ENCODE measurements at places on chromosomes 12 and 14. TPM values are rescaled to one million over a fixed set of nuclear protein-coding genes. Genes with fewer than 3 reads are reported as not detected.

Gene ACVR1B
- 23.6 TPM for total RNA-seq

Gene SLC15A4
- total RNA-seq = 36.1 TPM

Gene ASCL1
- not detected for total RNA-seq

Gene POLE2
- 4.9 TPM for total RNA-seq

Gene GZMH
- total RNA-seq = not detected

Gene SCN8A
- total RNA-seq = 3.7 TPM

Gene RPL10L
- not detected for total RNA-seq

DNA sequence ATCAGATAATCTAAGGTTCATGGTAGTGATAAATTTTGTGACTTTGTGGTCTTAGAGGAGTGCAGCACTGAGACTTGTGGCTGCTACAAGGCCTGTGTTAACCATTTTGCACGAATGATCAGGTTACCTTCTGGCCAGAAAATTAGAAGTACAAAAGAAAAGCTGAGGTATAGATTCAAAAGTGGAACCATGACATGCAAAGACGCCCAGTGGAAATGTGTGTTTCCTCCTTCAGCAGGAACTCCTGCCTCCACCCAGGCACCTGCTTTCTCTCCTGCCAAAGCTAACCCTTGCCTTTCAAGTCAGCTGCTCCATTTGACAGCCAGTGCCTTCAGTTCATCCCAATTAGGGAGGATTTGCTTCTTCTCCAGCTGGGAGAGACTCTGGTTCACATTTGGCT, 10.1 kb downstream of the PDE6H start:
- H3K27ac ChIP-seq = no peak overlapping the region
- H3K27me3 ChIP-seq = no peaks in the 10 kb centered on the region
- no peak overlapping the region for H3K4me3 ChIP-seq
- no peaks in the 10 kb centered on the region for H3K36me3 ChIP-seq
- DNase-seq = no peak
- H3K4me1 ChIP-seq = no peaks in the 10 kb centered on the region

GRCh38 chr12:116718655-116719454, 19.0 kb downstream of the SPRING1 start:
- no peak overlapping the region for H3K4me3 ChIP-seq
- no peaks in the 10 kb centered on the region for H3K36me3 ChIP-seq
- DNase-seq = no peak
- H3K27ac ChIP-seq = no peak overlapping the region
- H3K4me1 ChIP-seq = peaks cover 7% of the 10 kb centered on the region
- no peaks in the 10 kb centered on the region for H3K27me3 ChIP-seq

DNA sequence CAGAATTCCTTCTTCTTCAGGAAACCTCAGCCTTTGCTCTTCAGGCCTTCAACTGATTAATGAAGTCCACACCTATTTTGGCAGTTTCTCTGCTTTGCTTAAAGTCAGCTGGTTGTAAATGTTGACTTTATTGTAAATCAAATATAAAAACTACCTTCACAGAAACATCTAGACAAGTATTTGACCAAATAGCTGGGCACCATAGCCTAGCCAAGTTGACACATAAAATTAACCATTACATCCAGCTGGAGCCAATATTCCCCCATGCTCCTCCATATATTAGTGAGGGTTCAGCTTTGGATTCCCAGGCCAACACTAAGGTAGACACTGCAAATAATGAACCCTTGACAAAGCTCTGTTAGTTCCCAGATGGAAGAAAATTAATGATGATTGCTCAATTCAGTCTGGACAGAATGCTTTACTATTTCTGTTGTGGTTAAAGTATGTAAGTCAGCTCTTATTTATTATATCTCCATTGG, 125.5 kb downstream of the ZFP36L1 start:
- no peaks in the 10 kb centered on the region for H3K36me3 ChIP-seq
- no peak for DNase-seq
- H3K27ac ChIP-seq = peak overlapping the region; percentile 87
- no peaks in the 10 kb centered on the region for H3K27me3 ChIP-seq

DNA sequence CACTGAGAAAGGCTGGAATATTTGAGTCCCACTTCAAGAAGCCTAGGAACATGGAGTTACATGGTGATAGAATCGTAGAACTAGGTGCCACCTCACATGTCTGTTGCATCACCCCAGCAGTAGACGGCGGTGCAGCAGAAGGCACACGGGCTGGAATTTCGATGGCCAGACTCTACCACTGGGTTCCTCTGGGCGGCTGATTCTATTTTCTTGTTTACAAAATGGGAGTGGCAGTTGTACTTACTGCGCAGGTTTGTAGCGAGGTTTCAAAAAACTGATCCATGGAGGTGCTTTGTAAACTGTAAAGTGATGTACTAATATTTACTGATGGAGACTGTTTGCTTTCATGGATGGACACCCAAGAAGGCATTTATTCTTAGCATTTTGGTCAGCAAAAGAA, 45.7 kb downstream of the WDR20 start:
- no peaks in the 10 kb centered on the region for H3K36me3 ChIP-seq
- H3K4me3 ChIP-seq = no peak overlapping the region
- H3K4me1 ChIP-seq = peaks cover 57% of the 10 kb centered on the region
- DNase-seq = no peak
- no peak overlapping the region for H3K27ac ChIP-seq

- H3K36me3 ChIP-seq = no peaks in the 10 kb centered on the region
- no peaks in the 10 kb centered on the region for H3K27me3 ChIP-seq
- H3K27ac ChIP-seq = no peak overlapping the region
- H3K4me1 ChIP-seq = no peaks in the 10 kb centered on the region
These were observed 93.9 kb downstream of the KSR2 start for GRCh38 chr12:117874842-117875434.

DNA sequence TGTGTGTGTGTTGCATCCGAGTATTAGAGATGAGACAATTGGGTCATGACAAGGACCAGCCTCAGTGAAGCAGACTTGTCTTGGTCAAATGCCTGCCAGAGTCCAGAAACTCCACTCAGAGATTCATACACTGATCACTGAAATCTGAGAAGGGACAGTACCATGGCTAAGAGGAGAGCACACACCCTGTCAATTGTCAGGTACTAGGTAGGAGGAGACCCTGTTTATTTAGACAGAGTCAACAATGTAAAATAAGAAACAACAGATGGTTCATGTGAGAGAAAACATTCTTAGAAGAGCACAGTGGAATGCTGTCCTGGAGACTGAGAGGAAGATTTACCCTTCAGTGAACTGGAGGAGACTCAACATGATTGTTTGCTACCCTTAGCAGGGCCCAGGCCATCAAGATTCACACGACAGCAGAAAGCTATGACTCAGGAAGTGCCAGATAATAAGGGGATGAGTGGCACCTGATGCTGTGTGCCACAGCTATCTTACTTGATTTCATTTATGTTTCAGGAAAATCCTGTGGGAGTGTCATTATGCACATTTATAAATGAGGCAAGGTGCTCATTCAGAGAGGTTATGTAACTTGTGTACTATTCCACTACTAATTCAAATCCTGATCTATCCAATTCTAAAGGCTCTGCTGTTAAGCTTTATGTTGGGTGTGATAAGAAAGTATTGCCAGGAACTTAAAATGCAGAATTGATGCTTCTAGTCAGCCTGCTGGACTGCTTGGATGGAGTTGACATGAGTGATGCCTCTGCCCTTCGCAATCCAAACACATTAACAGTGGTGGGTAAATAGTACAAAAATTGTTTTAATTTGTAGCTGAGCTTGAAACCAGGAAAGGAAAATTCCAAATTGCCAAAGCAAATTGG, 136.6 kb upstream of the NEDD1 start:
- no peaks in the 10 kb centered on the region for H3K27me3 ChIP-seq
- H3K4me1 ChIP-seq = no peaks in the 10 kb centered on the region
- H3K4me3 ChIP-seq = no peak overlapping the region
- DNase-seq = no peak

GRCh38 chr14:104639885-104640548, 35.4 kb upstream of the TMEM179 start:
- no peaks in the 10 kb centered on the region for H3K36me3 ChIP-seq
- no peaks in the 10 kb centered on the region for H3K27me3 ChIP-seq
- no peak overlapping the region for H3K4me3 ChIP-seq
- H3K27ac ChIP-seq = no peak overlapping the region
- no peaks in the 10 kb centered on the region for H3K4me1 ChIP-seq

- no peak overlapping the region for H3K27ac ChIP-seq
- no peaks in the 10 kb centered on the region for H3K36me3 ChIP-seq
- H3K27me3 ChIP-seq = no peaks in the 10 kb centered on the region
- peaks cover 11% of the 10 kb centered on the region for H3K4me1 ChIP-seq
- no peak overlapping the region for H3K4me3 ChIP-seq
These were observed 57.0 kb downstream of the SMUG1 start for GRCh38 chr12:54131641-54132280.

- H3K4me3 ChIP-seq = no peak overlapping the region
- no peaks in the 10 kb centered on the region for H3K36me3 ChIP-seq
- no peaks in the 10 kb centered on the region for H3K4me1 ChIP-seq
These were observed 58.7 kb downstream of the RALGAPA1 start for GRCh38 chr14:35750202-35750904.

- no peaks in the 10 kb centered on the region for H3K27me3 ChIP-seq
- no peak overlapping the region for H3K27ac ChIP-seq
- no peak overlapping the region for H3K4me3 ChIP-seq
- H3K4me1 ChIP-seq = peaks cover 10% of the 10 kb centered on the region
- no peaks in the 10 kb centered on the region for H3K36me3 ChIP-seq
- DNase-seq = no peak
These were observed 37.6 kb upstream of the PRMT8 start for GRCh38 chr12:3453206-3453989.

- no peaks in the 10 kb centered on the region for H3K27me3 ChIP-seq
- H3K4me1 ChIP-seq = no peaks in the 10 kb centered on the region
- H3K27ac ChIP-seq = no peak overlapping the region
- no peak for DNase-seq
- no peak overlapping the region for H3K4me3 ChIP-seq
These were observed 21.1 kb upstream of the CATSPERB start for GRCh38 chr14:91752961-91753360.

GRCh38 chr12:75581515-75581914, 70.1 kb upstream of the KRR1 start:
- no peaks in the 10 kb centered on the region for H3K36me3 ChIP-seq
- DNase-seq = no peak
- H3K4me1 ChIP-seq = no peaks in the 10 kb centered on the region
- H3K4me3 ChIP-seq = no peak overlapping the region
- no peaks in the 10 kb centered on the region for H3K27me3 ChIP-seq
- H3K27ac ChIP-seq = no peak overlapping the region

DNA sequence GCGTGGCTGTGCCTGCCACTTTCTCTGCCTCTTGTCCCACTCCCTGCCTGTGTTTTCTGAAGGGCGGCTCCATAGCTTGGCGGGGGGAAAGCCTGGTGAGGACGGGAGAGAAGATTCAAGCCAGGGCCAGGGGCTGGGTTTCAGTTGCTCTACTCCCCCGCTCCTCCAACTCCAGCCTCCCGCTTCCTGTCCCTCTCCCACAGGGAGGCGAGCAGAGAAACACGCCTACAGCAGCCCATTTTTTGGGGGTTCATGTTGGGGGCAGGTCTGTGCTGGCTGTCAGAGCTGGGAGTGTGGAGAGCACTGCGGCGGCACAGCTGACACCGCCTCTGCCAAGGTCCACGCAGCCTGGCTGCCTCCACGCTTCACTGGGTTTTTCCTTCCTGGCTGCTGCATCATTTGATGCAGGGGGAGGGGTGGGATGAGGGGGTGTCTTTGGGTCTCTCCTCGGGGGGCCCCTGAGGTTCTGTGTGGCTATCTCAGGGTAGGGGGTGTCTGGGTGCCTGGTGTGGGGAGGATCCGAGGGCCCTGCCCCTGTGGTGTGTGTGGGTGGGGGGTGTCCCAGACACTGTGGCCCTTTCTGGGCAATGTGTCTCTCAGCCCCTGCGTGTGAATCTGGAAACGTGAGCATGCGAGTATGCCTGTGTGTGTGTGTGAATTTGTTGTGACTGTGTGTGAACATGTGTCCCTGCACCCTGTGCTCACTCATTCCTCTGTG, 10.7 kb upstream of the KRT80 start:
- no peaks in the 10 kb centered on the region for H3K36me3 ChIP-seq
- DNase-seq = no peak
- peaks cover 33% of the 10 kb centered on the region for H3K4me1 ChIP-seq
- H3K27ac ChIP-seq = no peak overlapping the region
- no peaks in the 10 kb centered on the region for H3K27me3 ChIP-seq

DNA sequence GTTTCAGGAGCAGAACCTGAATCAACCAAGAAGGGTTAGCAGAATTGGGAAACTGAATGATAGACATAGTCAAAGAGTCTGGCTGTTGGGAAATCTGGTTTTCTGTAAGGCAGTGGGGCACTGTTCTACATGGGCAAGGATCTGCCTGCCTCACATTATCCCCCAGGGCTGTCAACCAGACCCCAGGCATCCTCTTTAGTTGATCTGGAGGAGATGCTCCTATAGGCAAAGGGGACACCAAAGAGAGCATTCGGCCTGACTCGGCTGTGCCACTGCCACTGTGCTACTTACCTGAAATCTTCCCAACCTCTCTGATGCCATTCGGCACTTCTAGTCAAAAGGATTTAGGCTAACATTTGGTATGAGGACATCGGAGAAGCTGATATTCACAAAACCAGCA, 4.1 kb downstream of the ISCU start:
- peaks cover 47% of the 10 kb centered on the region for H3K4me1 ChIP-seq
- no peaks in the 10 kb centered on the region for H3K27me3 ChIP-seq
- no peak overlapping the region for H3K27ac ChIP-seq

GRCh38 chr12:52317468-52318052, 3.6 kb downstream of the KRT83 start:
- H3K27ac ChIP-seq = no peak overlapping the region
- no peaks in the 10 kb centered on the region for H3K36me3 ChIP-seq
- no peak for DNase-seq
- H3K4me3 ChIP-seq = no peak overlapping the region
- no peaks in the 10 kb centered on the region for H3K4me1 ChIP-seq

GRCh38 chr12:3747543-3747942, 5.4 kb downstream of the CRACR2A start:
- H3K4me1 ChIP-seq = peaks cover 7% of the 10 kb centered on the region
- H3K27ac ChIP-seq = no peak overlapping the region
- H3K4me3 ChIP-seq = no peak overlapping the region
- no peaks in the 10 kb centered on the region for H3K36me3 ChIP-seq
- H3K27me3 ChIP-seq = no peaks in the 10 kb centered on the region
- DNase-seq = peak; percentile 16

DNA sequence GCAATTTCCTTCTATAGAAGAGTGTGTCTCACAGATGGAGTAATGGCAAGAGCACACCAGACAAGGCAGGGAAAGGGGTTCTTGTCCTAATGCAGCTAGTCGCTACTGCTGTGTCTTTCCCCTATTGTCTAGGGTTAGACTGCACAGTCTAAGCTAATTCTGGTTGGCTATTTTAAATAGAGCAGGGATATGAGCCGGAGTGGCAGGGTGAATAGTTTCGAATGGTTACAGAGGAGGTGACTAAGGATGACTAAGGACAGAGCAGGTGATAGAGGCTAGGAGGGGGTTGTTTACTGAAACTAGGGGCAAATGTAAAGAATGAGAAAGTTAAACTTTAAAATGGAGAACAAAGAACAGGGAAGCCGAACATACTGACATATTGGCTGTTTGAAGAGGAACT, 25.6 kb upstream of the CPNE8 start:
- no peaks in the 10 kb centered on the region for H3K36me3 ChIP-seq
- H3K27ac ChIP-seq = no peak overlapping the region
- no peak overlapping the region for H3K4me3 ChIP-seq
- no peak for DNase-seq
- H3K27me3 ChIP-seq = no peaks in the 10 kb centered on the region

Data from vagina (tissue), 2 donors.